ENCODE measurements at places on chromosomes 13 and 19.

GRCh38 chr13:60689076-60689475 is 292.1 kb downstream of the TDRD3 start:
- DNase-seq: no peak

DNA sequence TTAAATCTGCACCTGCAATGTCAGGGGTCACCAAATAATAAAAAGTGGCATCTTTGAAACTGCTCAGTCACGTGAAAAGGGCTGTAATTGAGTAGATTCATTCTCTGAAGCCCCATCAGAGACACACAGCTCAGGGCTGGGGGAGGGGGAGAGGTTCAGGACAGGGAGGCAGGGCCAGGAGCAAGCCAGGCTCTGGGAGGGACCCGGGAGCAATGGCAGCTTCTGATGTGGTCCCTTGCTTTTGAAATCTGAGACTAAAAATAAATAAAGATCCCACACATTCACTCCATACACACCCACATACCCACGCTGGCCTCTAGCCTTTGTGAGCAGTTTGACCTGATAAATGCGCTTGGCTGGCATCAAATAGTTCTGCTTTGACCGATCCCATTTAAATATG is 32.8 kb downstream of the GSX1 start:
- DNase-seq: no peak

DNA sequence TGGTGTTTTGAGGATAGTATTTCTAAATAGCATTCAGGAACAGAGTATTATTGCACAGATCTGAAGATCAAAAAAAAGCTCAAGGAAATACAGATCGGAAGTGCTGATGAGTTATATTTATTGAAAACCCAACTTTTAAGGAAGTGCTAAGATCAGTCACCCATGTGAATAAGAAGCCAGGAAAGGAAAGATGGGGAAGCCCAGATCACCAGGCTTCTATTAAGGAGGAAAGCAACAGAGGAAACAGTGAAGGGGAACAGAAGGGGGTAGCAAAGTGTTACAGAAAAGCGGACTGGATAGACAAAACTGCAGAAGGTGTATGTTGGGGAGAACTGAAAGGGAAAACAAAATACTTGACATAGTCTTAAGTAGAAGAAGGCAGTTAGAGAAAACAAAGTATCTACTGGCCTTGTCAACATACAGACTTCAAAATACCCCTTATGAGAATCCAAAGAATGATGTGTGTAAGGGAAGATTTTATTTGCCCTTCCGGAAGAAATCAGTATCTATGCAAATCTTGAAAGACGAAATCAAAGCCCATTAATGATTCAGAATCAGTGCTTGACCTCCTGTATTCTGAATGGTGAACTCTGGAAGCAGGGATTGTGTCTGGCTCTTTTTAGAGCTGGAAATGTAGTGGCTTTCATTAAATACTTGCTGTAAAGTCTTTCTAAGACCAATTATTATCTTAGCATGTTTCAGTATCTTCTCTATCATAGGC is 12.1 kb downstream of the UFM1 start:
- DNase-seq: no peak

GRCh38 chr13:33236021-33236420 is 49.5 kb downstream of the STARD13 start:
- DNase-seq: no peak

- DNase-seq: no peak
Observed at GRCh38 chr13:35365883-35366282, 110.6 kb downstream of the MAB21L1 start.

- DNase-seq: no peak
Observed at GRCh38 chr13:106038752-106039151, 496.7 kb downstream of the EFNB2 start.

- no peak for DNase-seq
Observed at GRCh38 chr13:93660391-93661063, 433.9 kb downstream of the GPC6 start.

- DNase-seq: no peak
Observed at GRCh38 chr13:66048888-66049287, 1181.2 kb downstream of the PCDH9 start.

DNA sequence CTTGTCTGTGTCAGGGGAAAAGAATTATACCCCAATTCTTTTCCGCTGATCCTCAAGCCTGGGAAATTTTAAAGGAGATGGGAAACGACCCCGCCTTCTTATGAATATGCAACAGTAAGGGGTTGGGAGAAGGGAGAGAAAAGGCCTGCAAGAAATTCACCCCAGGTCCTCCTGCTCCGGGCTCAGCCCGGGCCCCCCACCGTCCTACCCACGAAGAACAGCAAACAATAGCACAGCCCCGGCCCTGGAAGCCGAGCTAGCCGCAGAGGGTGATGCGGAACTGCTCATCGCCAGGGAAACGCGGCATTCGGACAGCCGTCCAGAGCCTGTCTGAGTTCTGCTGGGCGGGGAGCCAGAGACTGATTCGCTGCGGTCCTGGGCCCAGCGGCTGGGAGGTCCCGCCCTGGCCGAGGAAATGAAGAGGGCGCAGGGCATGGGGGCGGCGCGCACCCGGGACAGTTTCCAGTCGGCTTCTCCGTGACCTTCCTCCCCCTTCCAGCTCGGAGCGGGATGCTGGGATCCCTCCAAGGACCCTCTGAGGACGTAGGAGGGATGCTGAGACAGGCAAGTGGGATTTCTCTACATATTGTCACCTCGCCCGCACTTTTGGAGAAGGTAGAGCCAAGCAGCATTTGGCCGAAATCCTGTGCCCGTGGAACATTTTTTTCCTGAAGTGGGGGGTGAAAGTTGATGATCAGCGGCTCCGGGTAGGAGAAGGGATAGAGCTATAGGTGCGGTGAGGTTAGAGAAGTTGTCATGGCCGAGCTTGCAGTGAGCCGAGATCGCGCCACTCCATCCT is 82.3 kb upstream of the C1QTNF9B start:
- DNase-seq: no peak

GRCh38 chr19:34282611-34283519 is 28.5 kb downstream of the GARRE1 start:
- DNase-seq: no peak

GRCh38 chr19:13615890-13616289 is 109.6 kb upstream of the CACNA1A start:
- no peak for DNase-seq

- no peak for DNase-seq
Observed at GRCh38 chr13:84524586-84524985, 642.3 kb upstream of the SLITRK1 start.

DNA sequence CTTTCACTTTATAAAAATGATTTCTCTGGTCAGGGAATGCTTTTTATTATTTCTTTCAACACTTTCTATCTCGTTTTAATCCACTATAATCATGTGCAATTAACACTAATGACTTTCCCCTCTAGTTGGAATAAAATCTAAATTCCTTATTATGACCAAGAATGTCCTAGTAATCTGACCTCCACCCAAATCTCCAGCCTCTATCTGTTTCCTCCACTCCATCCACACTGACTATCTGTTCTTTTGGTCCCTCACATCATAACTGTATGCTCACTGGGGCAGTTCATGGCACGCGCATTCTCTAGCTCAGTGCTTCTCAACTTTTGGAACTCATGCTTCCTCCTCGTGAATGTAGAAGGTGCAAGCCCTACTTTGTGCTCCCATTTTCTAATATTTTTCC is 244.7 kb downstream of the POSTN start:
- no peak for DNase-seq

GRCh38 chr19:31611046-31611877 is 262.0 kb upstream of the TSHZ3 start:
- DNase-seq: no peak

- no peak for DNase-seq
Observed at GRCh38 chr19:23788411-23788810, 29.7 kb upstream of the ZNF681 start.

- no peak for DNase-seq
Observed at GRCh38 chr19:49106648-49107135, 7.5 kb upstream of the LIN7B start.

DNA sequence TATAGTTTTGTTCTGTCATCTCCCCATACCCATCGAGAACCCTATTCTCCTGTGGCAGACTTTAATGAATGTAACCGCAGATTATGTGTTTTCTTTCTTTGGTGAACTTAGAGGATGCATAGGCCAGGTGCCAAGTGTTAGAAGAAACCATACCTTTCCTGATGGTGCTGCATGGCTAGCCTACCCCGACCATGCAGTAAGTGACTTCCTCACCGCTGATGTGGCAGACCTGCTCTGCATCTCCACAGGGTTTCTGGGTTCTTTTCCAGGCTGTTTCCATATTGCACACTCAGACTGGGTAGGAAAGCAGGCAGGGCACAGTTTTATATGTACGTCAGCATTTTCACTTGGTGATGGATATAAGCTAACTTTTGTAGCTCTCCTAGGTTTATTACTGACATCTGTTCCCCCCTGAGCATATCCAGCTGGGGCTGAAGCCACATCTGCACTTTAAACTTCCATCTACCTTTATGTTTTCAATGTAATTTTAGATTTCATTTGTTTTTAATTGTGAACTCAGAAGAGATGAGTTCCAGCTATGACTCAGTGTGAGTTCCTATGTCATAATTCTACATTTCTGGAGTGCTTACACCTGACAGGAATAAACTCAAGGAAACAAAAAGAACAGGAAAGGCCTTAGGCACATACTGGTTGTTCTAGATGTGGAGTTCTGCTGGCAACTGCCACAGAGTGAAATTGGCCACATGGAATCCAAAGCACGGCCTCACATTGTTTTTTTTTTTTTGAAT is 42.3 kb downstream of the LRCH1 start:
- no peak for DNase-seq

- no peak for DNase-seq
Observed at GRCh38 chr13:29861694-29862110, 11.3 kb upstream of the UBL3 start.

DNA sequence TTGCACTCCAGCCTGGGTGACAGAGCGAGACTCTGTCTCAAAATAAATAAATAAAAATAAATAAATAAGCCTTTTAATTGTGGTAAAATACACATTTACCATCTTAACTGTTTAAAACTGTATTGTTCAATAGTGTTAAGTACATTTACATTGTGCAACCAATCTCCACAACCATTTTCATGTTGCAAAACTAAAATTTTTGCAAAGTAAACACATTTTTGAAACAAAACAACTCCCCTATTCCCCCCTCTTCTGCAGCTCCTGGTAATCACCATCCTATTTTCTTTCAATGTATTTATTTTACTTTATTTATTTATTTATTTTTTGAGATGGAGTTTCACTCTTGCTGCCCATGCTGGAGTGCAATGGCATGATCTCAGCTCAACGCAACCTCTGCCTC is 5.8 kb upstream of the B9D2 start:
- no peak for DNase-seq

DNA sequence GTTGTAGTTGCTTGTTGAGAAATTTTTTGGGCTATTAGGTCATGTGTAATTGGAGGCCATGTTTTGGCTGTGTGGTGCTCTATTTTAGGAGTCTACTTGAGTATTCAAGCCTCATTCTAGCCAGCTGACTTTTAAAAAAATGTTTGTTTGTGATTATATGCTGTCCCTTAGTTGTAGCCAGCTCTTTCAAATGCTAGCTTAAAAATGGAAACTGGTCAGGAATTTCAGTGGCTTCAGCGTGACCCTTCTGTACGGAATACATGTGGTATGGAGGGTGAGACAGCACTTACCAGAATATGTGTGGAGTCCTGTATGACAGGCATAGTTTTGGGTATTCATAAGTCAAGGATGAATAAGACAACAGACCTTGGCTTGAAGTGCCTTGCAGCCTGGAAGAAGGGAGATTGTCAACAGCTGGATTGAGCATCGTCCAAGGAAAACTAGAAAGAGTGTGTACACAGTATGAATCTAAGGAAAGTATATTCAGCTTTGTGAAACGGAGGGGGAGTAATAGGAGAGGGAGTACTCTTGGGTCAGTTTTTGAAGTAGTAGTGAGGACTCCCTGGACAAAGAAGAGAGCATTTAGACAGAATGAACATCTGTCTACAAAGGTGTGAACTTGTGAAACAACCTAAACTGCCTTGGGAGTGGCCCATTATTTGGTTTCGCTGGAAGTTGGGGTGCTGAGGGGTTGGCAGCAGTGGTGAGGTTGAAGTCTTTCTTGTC is 20.0 kb upstream of the WTIP start:
- DNase-seq: no peak

GRCh38 chr13:94020426-94020825 is 459.1 kb downstream of the DCT start:
- no peak for DNase-seq

- DNase-seq: no peak
Observed at GRCh38 chr19:30374865-30375552, 2.8 kb downstream of the ZNF536 start.

DNA sequence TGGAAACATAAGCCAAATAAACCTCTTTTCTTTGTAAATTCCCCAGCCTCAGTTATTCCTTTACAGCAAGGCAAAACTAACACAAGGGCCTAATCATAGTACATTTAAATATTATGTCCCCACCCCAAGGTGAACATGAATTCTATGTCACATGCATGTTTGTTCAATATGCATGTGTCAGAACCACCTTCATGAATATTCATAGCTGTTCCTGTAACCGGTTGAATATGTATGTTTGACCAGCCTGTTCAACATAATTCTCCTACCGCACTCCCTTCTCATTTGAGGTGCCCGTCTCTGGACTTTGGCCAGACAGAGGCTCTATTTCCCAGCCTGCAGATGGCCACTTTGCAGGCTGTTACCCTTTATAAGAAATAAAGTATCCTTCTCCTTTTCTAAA is 769.4 kb upstream of the SLITRK1 start:
- no peak for DNase-seq

GRCh38 chr13:106423530-106423929 is 111.9 kb downstream of the EFNB2 start:
- DNase-seq: no peak

GRCh38 chr13:24027494-24027893 is 130.2 kb upstream of the C1QTNF9B start:
- DNase-seq: no peak

GRCh38 chr13:110953833-110954532 is 39.1 kb upstream of the ANKRD10 start:
- DNase-seq: no peak

- no peak for DNase-seq
Observed at GRCh38 chr19:44728178-44728577, 20.3 kb upstream of the BCL3 start.

DNA sequence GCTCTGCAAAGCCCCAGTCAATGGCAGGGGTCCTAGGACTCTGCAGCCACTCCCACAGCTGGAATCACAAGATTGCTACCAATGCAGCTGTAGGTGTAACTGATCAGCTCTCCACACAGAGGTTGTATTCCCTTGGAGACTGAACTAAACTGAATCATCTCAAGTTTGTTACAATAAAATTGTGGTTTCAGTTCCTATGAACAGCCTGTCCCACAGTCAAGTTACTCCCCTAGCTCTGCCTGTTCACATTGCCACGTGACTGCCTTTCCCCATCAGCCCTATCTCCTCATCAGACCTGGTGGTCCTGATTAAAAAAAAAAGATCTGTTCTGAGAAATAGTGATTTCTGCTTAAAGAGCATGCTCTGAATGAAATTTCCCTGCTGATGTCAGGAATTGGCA is 287.9 kb upstream of the NBEA start:
- no peak for DNase-seq

- DNase-seq: no peak
Observed at GRCh38 chr13:61084988-61085387, 330.7 kb downstream of the PCDH20 start.

- DNase-seq: no peak
Observed at GRCh38 chr19:56193981-56194640, 3.5 kb downstream of the ZSCAN5B start.

GRCh38 chr13:43874504-43875092 is 4.9 kb downstream of the CCDC122 start:
- no peak for DNase-seq

- no peak for DNase-seq
Observed at GRCh38 chr13:99087954-99088491, 110.2 kb upstream of the DOCK9 start.

GRCh38 chr13:66994097-66994496 is 236.0 kb downstream of the PCDH9 start:
- no peak for DNase-seq
